Trophoblast cell (in vitro differentiated cells and primary cell): ENCODE measurements at places on chromosomes 2 and 18.

- no peak for DNase-seq
Observed at GRCh38 chr2:232626584-232626983, 6.8 kb upstream of the EFHD1 start.

GRCh38 chr2:241149675-241149924 is 328 bp upstream of the PASK start:
- DNase-seq, result no peak

DNA sequence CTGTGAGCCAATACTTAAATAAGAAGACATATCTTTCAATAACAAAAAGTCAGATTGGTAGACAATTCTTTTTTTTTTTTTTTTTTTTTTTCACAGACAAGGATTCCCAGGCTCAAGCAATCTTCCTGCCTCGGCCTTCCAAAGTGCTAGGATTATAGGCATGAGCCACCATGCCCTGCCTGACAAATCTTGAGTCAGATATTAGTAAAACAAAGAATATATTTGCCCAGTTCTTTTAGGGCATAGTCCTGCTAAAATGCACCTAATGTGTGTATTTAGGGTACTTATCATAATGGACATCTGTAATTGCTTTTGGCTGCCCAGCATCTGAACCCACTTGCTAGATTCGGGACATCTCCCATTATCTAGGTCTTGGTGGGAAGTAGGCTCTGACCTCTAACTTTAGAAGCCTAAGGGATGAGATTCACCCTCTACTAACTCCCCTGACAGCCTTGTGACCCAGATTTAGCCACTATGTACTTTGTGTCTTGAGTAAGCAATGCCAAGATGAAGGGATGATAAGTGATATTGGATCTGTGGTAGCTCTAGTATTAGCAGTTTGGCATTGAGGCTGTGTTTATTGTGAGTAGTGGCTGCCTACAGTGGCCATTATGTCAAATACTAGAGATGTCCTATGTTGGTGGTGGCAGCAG is 18.5 kb upstream of the PSME4 start:
- DNase-seq, result no peak

- DNase-seq, result no peak
Observed at GRCh38 chr2:128103407-128103806, 12.4 kb downstream of the UGGT1 start.

DNA sequence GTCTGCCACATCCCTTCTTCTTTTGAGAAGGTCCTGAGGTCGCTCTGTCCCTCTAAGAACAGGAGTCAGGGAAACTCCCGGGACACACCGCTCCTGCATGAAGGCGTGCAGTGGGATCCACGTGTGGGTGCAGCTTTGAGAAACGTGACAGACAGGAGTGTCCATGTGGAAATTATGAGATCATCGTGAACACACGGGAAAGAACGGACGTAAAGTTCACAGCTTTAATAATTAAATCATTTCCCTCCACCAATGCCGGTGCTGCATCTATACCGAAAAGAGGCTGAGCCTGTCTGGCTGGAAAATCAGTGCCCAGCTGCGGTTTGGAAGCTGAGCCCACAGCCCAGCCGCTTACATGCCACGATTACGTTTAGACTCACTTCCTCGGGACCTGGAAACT is 372.4 kb upstream of the SALL3 start:
- no peak for DNase-seq

DNA sequence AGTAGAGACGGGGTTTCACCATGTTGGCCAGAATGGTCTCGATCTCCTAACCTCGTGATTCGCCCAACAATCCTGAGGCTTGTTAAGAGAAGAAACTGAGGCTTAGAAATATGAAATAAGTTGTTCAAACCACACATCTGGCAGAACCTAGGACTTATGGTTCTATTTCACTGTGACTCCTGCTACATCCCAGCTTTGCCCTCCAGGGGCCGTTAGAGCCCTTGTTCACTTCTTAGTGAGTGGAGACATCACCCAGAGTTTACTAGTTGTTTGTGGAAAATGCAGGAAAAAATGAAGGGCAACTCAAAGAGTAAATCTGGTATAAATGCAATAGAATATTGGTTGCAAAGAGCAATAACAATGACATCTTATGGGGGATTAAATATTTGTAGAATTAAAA is 43.9 kb downstream of the MARCHF4 start:
- peak; percentile 47 for DNase-seq

DNA sequence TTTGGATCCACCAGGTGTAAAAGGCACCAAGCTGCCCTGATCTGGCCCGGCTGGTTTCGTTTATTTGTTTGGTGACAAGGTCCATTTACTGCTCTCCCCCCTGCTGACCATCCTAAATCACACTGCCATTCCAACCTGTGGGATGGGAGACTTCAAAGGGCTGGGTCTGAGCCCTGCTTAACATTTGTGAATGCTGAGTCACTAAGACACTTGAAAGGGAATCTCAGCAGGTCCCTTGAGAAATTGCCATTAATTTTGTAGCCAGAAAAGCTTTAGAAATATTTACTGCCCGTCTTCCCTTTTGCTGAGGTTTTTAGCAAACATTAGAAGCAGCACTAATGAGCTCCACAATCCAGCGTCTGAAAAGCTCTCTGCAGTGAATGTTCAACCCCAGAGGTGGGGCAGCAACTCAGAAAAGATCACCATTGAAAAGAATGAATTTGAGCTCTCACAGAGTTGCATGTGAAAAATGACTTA is 133.8 kb downstream of the ARL4C start:
- DNase-seq, result peak; percentile 22

- DNase-seq, result no peak
Observed at GRCh38 chr2:200003444-200003843, 48.1 kb downstream of the MAIP1 start.

DNA sequence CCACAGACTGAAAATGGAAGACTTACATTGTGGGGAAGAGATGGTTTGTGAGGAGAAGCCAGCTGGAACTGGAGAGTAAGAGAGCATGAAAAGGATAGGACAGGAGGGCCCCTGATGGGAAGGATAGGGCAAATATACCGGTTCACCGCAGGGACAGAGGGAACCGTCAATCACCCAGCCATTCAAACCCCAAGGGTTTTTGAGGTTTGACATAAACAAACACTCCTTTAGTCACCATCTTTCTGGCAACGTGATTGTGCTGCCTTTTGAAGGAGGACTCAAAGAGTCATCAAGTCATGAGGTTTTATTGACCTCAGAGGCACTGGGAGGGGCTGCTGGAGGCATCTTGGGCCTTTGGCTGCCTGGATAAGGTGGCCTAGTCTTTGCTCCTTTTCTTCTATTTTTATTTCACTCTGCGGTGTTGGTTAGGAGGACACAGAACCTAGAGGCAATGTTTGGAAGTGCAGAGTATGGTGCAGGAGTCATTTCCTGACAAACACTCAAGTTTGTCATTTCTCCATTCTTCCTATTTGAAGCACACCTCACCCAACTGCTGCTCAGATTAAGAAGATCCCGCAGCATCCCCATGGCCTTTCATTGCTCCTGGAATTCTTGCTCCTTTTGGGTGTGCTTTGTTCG is 487.3 kb upstream of the SPRED2 start:
- no peak for DNase-seq

DNA sequence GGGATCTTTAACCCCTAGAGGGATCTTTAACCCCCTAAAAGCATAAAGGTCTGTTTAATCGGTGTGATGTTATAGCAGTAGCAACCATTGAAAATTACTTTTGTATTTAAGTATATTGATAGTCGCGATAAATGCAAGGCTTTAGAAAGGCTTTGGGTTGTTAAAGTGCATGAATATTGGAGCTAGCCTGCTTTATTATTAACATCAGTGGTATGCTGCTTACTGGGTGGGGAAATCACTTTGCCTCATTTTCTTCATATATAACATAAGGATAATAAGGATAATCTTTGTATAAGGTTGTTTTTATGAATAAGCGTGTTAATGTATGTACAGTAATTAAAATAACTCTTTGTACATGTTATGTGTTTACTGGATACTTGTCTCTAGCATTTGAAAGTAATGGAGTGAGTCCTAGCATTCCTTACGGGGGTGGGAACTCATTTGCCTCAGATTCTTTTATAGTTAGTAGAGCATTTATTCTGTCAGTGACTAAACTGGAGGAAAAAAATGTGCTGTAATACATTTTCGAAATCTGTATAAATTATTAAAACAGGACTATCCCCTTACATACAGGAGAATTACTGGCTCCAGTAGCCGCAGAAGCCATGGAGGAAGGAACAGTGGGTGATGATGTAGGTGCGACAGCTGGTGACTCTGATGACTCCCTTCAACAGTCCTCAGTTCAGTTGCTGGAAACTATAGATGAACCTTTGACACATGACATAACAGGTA is 122.2 kb downstream of the BIRC6 start:
- DNase-seq, result peak; percentile 33

DNA sequence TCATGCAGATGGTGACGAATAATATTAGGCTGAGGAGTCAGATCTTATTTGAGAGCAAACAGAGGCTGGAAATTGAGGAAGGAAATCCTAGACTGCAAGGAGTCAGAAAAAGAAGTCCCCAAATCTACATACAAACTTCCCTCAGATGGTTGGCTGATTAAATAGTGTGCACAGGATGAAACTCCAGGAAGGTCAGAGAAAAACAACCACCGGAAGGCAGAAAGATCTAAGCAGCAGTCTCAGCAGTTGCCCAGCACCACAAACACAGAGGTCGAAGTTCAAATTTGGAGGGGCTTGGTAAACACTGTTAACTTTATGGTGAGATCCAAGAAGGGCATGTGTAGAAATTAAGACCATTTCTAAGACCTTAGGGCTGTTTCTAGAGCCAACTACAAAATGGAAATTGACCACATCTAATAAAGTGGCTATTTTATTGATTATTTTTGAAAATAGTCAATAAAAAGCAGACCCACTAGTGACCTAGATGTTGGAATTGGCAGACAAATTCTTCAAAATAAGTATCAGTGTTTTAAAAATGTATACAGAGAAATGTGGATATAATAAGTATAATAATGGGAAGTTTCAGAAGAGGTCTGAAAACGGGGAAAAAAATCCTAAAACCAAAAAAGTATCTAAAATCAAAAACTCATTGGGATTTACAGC is 134.8 kb downstream of the GALNT1 start:
- no peak for DNase-seq

- peak; percentile 66 for DNase-seq
Observed at GRCh38 chr2:232761301-232761907, 15.0 kb downstream of the KCNJ13 start.

DNA sequence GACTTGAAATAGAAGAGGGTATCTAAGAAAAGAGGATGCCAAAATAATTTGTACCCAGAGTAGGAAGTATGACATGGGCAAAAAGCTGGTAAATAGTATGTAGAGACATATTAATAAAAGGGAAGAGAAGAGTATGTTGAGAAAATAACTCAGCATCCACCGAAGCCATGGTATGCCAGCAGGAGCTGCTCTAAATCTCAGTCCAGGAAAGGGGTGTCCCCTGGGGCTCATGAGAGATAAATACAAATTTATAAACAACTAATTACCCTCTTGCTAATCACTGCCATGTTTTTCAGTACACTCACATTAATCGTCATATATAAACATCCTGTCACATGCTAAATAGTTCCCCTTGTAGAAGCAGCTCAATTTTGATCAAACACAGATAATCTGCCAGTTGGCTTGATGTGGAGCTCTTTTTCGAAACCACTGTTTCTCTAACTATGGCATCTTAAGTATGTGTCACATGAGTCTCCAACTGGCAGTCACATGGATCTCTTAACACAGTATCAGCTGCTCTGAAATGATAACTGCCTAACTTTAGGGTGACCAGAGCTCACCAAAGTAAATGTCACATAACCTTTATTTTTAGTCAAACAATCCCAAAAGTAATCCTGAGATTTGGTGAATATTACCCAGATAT is 31.9 kb downstream of the EXOC6B start:
- peak; percentile 50 for DNase-seq

- no peak for DNase-seq
Observed at GRCh38 chr2:42812899-42813479, 20.6 kb upstream of the HAAO start.

DNA sequence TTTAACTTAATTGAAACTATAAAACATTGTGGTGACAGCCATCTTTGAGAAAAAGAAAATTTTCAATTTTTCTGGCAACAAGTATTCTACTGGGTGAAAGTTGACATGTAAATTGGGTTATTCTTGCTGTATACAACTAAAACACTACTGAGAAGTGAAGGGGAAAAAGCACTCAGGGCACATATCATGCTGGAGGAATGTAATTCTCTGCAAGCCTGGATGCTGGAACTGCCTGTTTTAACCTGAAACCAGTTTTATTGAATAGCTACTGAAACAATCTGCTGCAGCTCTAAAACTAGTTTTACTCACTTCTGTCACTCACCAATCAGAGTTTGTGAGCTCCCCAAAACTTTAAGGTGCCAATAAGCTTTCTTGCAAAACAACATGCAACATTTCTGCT is 1136.0 kb downstream of the LRP1B start:
- DNase-seq, result no peak

DNA sequence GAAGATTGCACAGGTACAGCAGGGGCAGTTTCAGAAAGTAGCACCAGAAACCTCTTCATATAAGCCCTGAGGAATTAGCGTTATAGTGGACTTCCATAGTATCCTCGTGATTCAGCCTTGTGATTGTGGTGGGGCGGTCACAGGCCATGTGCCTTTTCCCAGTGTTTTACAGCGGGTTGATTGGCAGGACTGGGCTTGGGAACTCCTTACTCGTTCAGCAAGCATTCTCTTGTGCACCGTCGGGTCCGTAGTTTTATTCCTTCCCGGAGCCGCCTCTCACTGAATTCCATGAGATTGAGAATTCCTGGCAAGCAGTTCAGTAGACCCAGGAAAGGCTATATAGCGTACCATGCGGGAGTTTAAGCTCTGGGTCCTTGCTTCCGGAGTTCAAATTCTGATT is 5.2 kb downstream of the COPS8 start:
- DNase-seq, result no peak

- DNase-seq, result no peak
Observed at GRCh38 chr2:65729246-65729645, 296.8 kb upstream of the SPRED2 start.

DNA sequence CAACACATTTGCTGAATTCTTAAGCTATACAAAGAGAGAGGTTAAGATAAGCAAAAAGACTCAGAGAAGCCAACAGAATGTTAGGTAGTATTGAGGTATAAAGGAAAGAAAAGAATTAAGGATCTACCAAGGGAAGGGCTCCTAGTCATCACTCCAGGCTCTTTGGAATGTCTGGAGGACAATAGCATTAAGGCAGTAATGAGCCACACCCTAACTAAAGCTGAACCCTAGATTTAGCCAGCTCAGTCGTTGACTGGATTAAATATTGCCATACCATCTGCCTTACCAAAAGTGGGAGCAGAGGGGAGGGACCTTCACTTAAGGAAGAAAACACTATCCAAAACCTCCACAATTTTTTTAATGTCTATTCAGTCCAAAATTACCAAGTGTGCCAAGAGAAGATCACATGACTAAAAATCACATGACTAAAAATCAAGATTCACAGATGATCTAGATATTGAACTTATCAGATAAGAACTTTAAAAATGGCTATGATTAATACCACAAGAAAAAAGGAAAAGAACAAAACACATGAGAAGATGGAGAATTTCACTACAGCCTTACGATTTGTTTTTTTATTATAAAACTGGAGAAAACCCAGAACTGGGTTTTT is 59.7 kb downstream of the EXOC6B start:
- no peak for DNase-seq

- DNase-seq, result no peak
Observed at GRCh38 chr2:113692698-113693428, 63.6 kb downstream of the SLC35F5 start.

GRCh38 chr2:12210016-12210933 is 463.8 kb downstream of the LPIN1 start:
- DNase-seq, result peak; percentile 55
